ENCODE measurements at places on chromosomes 13 and 19. TPM values are rescaled to one million over a fixed set of nuclear protein-coding genes. Genes with fewer than 3 reads are reported as not detected.

The ZNF578 gene
- total RNA-seq: not detected

The ZNF382 gene
- not detected for total RNA-seq

The FGF14 gene
- not detected for total RNA-seq

The LRFN3 gene
- total RNA-seq: 19.7 TPM

The PROZ gene
- total RNA-seq: not detected

The CDX2 gene
- total RNA-seq: 0.64 TPM

The ZNF865 gene
- 11.2 TPM for total RNA-seq

The TMEM161A gene
- 26.4 TPM for total RNA-seq

The CGB8 gene
- total RNA-seq: 5.1 TPM

The ANKRD24 gene
- 0.39 TPM for total RNA-seq

The ZNF573 gene
- total RNA-seq: 1.9 TPM

The PRODH2 gene
- 0.18 TPM for total RNA-seq

The TNFSF9 gene
- 8.9 TPM for total RNA-seq

The PPM1N gene
- 8.0 TPM for total RNA-seq

The ADGRE1 gene
- total RNA-seq: 4.3 TPM

The ZNF723 gene
- total RNA-seq: not detected

The FAAP24 gene
- total RNA-seq: 17.0 TPM

The RNF113B gene
- total RNA-seq: not detected

The CAPN12 gene
- total RNA-seq: 6.5 TPM

The BLVRB gene
- total RNA-seq: 311 TPM
